Endothelial cell (in vitro differentiated cells): ENCODE measurements at places on chromosomes 3 and 15.
A peak's percentile ranks its signal among the peaks of the same experiment; 100 is the strongest.

- no peak for DNase-seq
Measured at GRCh38 chr3:128987302-128988100, 6.4 kb downstream of the CFAP92 start.

DNA sequence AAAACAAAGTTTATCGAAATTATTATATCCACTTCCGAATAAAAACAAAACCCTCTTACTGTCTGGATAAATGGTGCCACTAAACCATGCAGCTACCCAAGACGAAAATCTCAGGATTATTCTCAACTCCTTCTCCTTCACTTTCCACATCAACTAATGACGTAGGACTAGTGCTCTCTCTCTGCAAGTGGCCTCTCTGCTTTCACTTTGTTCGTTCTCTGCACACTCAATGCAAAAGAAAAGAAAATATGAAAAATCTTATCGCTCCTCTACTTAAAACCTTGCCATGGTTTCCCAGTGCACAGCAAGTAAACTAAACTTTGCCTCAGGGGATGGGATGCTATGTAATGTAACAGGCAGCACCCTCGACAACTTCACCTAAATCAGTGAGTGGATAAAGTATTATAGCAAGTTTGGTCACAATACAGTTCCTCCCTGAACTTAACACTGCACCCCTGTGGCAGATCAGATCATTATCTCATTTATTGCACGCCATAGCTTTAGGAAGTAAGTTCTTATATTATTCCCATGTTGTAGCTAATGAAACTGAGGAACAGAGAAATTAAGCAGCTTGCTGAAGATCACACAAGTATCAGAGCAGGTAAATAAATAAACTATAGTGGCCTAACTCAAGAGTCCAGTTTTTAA is 262.7 kb upstream of the GADL1 start:
- DNase-seq: no peak

DNA sequence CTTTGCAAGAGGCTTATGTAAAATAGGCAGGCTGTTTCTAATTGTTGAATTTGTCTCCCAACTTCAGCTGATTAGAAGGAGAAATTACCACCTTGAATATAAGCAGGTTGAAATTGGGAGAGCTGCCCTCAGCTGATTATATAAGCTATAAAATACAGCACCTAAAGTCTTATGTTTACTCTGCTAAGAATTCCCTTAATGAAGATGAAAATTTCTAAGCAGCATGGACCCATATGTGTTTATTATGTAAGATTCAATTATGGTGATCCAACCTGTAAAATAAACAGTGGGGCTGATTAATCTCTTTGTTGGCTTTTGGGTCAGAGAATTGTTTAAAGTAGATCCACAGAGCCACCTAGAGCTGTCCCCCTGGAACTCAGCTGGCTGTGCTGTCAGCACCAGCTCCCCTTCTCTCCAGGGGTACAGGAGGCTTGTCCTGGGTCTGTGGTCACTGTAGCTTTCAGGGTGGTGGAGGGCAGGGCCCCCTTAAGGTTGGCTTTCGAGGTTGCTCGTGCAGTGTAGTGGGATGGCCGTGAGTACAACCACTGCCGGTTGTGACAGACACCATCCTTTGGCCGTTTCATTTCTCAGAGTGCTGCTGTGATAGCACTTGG is 9.5 kb downstream of the SLCO3A1 start:
- DNase-seq: no peak

DNA sequence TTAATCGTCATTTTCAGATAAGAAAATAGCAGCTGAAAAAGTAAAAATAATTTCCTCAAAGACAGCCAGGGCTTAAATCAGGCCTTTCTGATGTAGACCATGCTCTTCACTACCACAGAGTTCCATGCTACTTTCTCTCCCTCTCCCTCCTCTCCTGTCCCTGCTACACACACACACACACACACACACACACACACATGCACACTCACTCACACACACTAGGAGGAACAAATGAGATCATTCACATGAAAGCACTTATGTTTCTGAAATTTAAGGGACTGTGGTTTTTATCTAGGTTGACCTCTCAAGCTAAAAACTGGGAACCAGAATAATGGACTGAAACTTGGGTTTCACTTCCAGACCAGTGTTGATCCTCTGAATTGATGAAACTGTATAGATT is 4.1 kb upstream of the PSMA4 start:
- no peak for DNase-seq

GRCh38 chr15:92400573-92400972 is 6.9 kb downstream of the ST8SIA2 start:
- DNase-seq: no peak

DNA sequence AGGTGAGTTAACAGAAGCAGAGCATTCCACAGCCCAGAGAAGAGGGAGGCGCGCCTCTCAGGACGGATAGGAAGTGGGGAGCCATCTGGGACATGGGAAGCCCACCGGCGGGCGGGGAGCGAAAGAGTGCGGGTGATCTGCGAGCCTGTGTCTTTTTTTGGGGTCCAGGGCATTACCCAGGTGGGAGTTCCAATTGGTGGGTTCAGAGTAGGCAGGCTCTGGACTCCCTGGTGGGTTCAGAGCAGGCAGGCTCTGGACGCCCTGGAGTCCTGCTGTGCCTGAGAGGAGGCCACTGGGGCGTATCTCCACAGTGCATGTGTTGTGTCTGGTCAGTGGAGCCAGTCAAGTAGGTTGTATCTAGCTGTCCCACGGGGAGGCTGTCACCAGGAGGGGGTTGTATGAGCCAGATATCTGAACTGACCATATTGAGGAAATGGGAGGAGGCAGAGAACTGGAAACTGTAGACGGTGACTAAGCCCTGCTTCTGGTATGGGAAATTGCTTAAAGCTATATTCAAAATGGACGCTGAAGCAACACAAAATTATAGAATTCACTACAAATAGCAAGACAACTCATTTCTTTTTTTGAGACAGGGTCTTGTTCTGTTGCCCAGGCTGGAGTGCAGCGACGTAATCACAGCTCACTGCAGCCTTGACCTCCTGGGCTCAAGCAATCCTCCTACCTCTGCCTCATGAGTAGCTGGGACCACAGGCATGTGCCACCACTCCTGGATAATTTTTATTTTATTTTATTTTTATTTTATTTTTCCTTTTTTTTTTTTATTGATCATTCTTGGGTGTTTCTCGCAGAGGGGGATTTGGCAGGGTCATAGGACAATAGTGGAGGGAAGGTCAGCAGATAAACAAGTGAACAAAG is 34.5 kb upstream of the CHST2 start:
- DNase-seq: no peak

- DNase-seq: no peak
Measured at GRCh38 chr15:71698030-71698429, 112.3 kb upstream of the NR2E3 start.

DNA sequence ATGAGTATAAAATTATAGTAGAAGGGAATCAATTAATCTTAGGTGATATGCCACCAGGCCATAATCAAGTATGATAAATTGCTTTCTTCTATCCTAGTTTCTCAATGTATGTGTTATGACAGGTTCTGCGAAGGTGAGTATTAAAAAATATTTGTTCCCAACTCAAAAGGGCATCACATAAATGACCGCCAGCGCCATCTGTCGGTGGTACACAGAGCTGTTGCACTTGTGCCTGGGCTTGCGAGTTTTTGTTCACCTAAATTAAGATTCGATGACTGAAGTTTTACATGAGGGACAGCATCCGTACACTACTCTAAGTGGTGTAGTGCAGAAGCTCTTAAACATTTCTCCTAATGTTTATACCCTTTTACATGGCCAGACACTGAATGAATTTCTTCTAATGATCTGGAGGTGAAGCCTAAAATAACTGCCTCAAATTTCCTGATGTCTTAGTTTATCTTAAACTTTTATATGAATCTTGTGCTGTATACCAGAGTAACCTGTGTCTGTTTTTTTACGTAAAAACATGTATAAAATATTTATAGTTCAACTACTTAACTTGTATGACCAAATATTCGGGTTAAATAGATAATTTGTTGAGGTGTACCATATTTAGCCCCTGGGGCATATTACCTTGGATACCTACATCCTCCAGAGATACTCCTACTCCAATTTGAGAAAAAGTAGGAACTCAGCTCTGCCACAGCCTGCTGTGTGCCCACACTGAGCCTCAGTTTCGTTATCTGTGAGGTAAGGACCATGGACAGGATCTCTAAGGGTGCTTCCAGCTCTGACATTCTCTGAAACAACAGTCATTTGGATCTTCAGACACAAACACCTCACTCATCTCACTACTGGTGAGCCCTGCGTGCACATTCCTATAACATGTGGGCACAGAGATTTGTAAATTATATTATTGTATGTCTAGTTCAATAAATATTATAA is 365.6 kb downstream of the MAGI1 start:
- peak; percentile 65 for DNase-seq

DNA sequence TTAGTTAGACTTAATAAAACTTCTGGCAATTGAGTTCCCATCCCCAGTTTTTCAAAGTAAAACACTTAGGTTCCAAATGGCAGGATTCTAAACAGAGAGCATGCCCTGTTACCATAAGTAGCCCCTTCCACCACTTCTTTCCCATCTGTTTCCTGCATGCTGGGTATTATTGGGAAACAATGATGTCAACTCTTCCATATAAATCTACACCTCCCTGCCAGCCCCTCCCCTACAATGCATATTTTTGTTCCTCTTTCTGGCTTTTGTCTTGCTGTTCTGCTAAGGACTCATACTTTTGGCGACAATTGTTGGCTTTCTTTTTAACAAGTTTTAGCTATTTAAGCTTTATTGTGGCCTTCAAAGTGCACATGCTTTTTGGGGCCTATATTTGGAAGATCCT is 11.1 kb downstream of the ARHGAP31 start:
- DNase-seq: no peak

GRCh38 chr3:84885199-84885882 is 73.4 kb upstream of the CADM2 start:
- no peak for DNase-seq

- DNase-seq: no peak
Measured at GRCh38 chr3:196763179-196763578, 23.5 kb downstream of the PAK2 start.

GRCh38 chr15:91854639-91854990 is 1.1 kb downstream of the SLCO3A1 start:
- no peak for DNase-seq

GRCh38 chr3:16374047-16374934 is 109.3 kb downstream of the OXNAD1 start:
- peak; percentile 47 for DNase-seq

DNA sequence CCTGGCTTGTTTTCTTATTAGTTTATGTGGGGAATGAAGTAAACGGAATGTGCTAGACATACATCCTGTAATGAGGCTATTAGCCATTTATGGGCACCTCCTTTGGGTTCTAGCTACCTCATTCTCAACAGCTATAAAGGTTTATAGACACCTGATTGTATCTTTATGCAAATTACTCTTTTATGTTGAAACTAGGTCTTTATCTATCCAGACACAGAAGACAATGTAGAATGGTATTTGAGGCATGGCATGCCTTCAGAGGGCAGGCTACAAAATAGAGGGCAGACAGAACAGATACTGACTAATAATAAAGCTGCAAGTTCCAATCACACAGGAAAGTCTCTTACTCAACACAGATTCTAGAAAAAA is 27.1 kb downstream of the TBC1D2B start:
- DNase-seq: no peak

GRCh38 chr3:177182352-177182751 is 14.9 kb downstream of the TBL1XR1 start:
- no peak for DNase-seq

- DNase-seq: no peak
Measured at GRCh38 chr3:106946866-106947265, 430.4 kb upstream of the CCDC54 start.

DNA sequence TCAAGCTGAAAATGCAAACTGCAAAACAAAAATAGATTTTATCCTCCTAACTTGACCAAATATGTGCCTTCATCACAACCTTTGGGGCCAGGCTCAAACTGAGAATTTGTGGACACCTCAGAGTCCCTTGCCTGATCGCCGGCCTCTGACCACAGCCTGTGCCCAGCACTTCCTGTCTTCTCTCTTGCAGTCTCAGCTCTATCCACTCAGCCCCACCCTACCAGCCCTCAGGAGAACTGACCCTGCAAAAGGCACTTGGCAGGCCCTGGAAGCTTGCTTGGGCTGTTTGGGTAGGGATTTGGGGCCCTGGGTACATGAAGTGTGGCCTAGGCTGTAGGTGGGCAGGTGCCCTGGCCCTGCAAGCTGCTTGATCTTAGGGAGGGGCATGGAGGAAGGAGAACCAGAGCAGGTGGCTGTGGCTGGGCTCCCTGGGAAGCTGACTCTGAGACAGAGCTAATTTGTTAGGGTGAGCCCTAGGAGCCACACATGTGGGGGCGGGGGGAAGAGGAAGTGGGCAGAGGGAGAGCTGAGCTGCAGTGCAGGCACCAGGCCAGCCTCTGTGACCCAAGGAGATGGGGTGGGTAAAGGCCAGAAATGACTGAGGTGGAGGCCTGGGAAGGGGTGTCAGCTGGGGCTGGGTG is 8.6 kb downstream of the CLEC3B start:
- DNase-seq: no peak

DNA sequence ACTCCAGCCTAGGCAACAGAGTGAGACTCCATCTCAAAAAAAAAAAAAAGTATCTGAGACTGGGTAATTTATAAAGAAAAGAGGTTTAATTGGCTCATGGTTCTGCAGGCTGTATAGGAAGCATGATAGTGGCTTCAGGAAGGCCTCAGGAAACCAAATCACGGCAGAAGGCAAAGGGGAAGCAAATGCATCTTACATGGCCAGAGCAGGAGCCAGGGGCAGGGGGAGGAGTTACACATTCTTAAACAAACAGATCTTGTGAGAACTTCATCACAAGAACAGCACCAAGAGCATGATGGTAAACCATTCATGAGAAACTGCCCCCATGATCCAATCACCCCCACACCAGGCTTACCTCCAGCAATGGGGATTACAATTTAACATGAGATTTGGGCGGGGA is 37.2 kb downstream of the ACAP2 start:
- DNase-seq: no peak

GRCh38 chr15:93173369-93173768 is 84.4 kb upstream of the RGMA start:
- DNase-seq: no peak

- no peak for DNase-seq
Measured at GRCh38 chr3:33420966-33421365, 19.2 kb downstream of the UBP1 start.

DNA sequence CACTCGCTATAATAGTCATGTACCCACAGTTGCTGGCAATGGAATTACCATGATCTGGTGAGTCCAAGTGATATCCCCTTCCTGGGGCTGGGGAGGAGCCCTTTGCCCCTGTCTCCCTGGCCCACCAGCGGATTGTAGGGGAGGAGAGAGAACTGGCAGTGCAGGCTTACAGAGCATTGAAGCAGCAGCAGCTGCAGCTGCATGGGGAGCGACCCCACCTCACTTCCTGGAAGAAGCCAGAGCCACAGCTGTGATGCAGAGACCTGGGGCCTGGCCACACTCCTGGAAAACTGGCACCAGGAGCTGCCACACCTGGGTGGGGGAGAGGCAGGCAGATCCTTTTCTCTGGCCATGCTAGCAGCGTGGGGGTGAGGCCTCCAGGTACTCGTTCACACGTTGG is 300.1 kb upstream of the PROK2 start:
- DNase-seq: no peak

GRCh38 chr3:181735911-181736310 is 24.2 kb downstream of the SOX2 start:
- DNase-seq: no peak

GRCh38 chr3:124413989-124414598 is 316.2 kb upstream of the UMPS start:
- no peak for DNase-seq
